ENCODE measurements at places on chromosomes 7 and 10.

DNA sequence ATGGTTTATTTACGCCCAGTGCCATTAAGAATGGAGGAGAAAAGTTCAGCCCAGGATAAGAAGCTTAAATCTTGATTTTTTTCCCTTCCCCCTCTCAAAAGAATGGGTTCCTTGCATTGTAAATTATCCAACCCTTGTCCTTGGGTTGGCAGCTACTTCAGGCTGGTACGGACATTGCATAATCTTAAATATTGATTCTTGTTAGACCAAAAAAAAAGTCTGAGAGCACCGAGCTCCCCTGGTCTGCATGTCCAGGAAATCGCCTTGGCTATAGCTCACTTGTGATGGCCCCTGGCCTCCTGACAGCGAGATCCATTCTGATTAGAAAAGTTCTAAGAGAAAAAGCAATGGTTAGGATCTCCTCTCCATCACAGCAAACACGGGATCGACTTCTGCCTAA lies 151.7 kb downstream of the EBF3 start:
- no peak for DNase-seq

GRCh38 chr7:2063563-2064260 lies 169.0 kb downstream of the MAD1L1 start:
- DNase-seq, result peak; percentile 36

DNA sequence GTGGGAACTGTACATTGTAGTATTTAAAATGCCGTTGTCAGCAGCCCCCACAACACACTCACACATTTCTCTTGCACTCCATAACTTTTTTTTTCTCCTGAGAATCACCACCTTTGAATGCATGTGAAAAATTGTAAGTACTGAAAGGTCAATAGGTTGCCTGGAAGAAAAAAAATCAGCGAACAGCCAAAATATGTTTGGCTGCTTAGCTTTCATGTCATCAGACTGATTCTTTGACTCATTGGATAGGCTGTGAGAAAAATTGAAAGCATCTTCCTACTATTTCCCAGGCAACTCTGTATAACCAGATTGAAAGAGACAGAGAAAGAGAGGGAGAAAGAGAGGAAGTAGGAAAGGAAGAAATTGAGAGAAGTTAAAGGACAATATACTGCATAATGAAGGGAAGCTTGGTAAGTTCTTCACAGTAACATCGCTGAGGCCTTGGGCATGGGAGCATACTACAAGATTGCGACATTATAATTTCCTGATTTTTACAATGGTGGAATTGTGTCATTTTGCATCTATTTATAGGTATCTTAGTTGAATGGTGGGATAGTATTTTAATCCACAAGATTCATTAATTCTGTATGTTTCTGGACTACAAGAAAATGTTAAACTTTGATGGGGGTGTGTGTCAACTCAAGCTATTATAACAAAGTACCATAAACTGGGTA lies 249.3 kb upstream of the KCND2 start:
- no peak for DNase-seq

- DNase-seq, result no peak
These were observed 237.0 kb upstream of the SEMA3C start for GRCh38 chr7:81155654-81156373.

DNA sequence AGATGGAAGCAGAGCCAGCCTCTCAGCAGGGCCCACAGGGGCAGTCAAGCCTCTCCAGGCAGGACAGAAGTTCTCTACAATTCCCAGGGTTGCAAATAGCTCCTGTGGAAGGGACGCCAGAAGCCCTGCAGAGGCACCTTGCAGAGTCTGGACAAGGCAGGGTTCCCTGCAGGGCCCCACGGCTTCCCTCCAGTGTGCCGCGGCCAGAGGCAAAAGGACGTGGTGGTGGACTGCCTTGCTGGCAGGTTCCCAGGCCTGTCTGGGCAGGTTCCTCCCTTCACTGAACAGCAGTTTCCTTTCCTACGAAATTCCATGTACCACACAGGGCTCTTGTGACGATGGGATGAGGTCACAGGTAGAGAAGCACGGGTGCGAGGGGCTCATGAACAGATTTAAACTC lies 25.1 kb downstream of the UPP1 start:
- DNase-seq, result no peak

DNA sequence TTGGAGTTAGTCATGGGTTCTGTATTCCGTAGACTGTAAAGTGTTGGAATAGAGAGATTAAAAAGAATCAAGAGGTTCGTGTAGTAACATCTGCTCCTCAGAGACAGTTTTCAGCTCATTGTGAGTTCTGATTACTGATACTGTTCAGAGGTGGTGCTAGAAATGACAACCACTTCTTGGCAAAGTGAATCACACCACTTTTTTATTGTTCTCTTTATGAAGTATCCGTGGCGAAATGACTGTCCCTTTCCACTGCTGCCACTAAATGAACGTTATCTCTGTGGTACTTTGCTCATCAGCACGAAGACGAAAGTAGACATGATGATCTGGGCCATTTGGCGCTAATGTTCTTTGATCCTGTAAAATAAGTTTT lies 860 bp downstream of the RPP30 start:
- DNase-seq, result no peak

- DNase-seq, result no peak
These were observed 61.1 kb downstream of the CXCL12 start for GRCh38 chr10:44323838-44324237.

DNA sequence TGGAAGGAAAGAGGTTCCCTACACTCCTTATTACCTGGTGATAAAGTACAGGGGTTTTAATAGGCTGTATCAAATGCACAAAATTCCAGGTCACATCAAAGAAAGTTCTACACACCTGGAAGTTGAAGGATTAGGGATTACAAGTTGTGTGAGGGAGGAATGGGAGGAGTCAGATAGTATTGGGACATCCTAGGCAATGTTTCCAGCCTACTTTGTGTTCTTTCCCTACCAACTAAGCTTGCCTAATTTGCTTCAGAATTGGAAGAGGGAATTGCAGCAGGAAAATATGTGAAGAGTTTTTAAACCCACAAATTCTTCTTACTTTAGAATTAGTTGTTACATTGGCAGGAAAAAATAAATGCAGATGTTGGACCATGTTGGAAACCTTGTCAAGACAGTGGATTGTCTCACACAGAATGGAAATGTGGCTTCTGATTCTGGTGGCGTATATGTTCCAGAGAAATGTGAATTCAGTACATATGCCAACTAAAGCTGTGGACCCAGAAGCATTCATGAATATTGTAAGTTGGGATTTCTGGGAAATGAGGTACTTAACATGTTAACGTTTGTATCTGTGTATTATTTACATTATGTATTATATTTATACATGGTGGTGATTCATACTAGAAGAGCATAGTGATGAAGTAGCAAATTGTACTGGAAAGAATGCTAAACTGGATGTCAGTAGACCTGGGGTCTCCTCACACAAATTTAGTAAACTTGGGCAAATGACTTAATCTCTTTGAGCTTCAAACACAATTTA lies at the start of gene LIPM:
Gene LIPM, plus strand, starts transcription at position 208 of the 763 bp plus-strand sequence. Its CDS starts 167 bp downstream, at position 375.
- DNase-seq, result no peak

DNA sequence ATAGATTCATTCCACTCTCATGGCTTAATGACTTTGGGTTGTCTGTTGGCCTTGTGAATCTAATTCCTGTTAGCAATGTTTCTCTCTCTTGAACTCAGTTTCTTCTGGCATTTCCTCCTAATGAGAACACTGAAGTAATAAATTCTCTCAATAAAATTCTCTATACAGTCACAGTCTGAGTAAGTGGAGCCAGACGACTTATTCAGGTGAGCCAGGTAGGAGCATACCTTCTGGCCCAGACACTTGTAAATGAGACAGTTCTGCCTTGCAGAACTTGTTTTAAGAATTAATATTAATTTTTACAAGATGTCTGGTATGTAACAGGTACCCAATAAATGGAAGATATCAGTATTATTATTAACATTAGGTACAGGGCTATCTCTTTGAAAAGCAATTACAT lies 28.6 kb upstream of the AGR2 start:
- no peak for DNase-seq

DNA sequence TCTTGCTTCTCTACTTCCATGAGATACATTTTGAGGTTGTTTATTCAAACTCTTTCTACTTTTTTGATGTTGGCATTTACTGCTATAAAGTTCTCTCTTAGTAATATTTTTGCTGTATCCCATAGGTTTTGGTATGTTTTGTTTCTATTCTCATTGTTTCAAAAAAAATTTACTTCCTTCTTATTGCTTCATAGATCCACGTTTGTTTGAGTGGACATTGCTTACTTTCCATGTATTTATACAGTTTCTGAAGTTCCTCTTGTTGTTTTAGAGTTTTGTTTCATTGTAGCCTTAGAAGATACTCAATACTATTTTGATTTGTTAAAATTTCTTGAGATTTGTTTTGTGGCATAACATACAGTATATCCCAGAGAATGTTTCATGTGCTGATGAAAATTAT lies 13.7 kb downstream of the TAS2R40 start:
- no peak for DNase-seq

GRCh38 chr10:102402512-102402896 lies 7.0 kb downstream of the NFKB2 start:
- no peak for DNase-seq

DNA sequence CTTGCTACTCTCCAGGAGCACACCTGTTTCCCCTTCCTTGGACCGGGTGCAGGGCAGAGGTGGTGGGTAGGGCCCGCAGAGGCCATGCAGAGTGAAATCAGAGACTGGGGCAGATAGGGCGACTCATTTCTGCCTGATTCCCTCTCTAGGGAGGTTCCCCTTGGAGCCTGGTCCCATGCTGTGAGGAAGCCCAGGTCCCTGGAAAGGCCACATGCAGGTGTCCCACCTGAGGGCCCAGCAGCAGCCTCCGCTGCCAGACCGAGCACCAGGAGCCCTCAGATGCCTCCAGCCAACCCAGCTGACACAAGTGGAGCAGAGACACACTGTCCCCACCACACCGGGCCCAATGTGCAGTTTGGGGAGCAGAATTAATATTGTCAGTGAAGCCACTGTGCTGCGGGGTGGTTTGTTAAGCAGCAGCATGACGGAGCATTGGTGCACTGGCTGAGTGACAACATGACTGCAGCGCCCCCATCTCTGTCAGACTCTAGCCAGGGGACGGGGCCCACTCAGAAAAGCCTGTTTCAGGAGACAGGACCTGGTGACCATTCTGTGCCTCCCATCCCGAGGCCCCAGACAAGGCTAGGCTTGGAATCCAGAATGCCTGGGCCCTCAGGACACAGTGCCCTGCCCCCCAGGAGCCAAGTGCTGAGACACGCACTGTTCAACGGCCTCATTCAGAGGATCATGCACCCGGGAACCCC lies 30.4 kb upstream of the RET start:
- DNase-seq, result no peak

DNA sequence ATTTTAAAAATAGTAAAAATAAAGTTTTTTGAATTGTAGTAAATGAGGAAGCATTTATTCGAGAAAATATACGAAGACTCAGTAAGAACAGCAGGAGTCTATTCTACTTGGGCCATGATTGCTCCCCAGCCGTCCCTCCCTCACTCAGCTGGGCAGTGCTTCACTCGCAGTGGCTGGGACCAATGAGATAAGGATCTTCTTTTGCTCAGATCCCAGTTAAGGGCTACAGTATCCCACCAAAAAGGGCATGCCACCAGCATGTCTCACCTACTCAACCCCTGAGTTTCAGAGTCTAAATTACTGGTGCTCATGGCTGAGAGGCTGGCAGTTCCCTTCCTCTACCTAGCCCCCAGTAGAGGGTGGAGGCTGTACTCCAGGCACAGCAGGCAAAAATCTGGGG lies 455.7 kb upstream of the PFKP start:
- DNase-seq, result no peak

- DNase-seq, result no peak
These were observed 127.8 kb downstream of the SH3PXD2A start for GRCh38 chr10:103727546-103727963.
